Activated CD4-positive, alpha-beta T cell treated with anti-CD3 and anti-CD28 coated beads, Interleukin-2, amount 50 U/mL, for 1 hour (primary cell): ENCODE measurements at places on chromosomes 12 and 14.

DNA sequence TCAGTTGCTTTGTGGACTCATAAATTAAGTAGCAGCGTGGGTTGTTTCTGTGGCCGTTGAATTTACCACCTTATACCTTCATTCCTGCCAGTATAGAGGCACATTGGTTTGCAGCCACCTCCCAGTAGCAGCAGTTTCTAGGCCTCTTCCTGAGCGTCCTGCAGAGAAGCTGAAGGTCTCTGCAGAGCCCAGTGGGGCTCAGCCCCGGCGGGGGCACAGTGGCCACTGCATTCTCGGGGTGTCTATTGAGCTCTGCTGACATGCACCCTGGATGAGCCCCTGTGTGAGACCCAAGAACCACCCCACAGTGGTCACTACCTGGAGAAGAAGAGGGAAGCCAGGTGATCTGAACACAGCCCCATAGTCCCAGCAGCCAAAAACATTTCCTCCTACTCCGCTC lies 57.7 kb upstream of the DYNC1H1 start:
- DNase-seq, result no peak

DNA sequence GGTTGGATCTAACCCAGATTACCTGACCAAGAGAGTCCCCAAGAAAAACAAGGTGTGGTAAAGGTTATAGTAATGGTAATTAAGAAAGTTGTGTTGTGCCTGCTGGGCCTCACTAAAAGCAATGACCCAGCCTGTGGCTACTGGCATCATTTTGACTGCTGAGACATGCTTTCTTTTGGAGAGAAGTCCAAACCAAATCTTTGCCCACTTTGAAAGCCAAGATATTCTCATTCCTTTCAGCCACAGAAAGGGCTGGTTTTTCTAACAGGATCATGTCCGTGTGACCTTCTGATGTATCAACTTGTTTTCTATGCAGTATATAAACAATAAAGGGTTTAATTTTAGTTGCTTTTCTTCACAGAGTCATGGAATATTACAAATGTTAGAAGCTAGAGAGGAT lies 388.6 kb downstream of the RAD51B start:
- DNase-seq, result no peak

- DNase-seq, result no peak
These were observed 225.6 kb downstream of the PPM1H start for GRCh38 chr12:62709311-62709710.

- no peak for DNase-seq
These were observed 101.4 kb upstream of the FKBP4 start for GRCh38 chr12:2693244-2693860.
